Epithelial cell of umbilical artery (primary cell): ENCODE measurements at places on chromosomes 1 and 21. TPM values are rescaled to one million over a fixed set of nuclear protein-coding genes. Genes with fewer than 3 reads are reported as not detected.

Gene CMPK1
- total RNA-seq, result 108 and 119 TPM in 2 replicates

Gene MTF2
- total RNA-seq, result 39.3 and 41.2 TPM in 2 replicates

Gene CSMD2
- total RNA-seq, result under 0.01 and 0.15 TPM in 2 replicates

Gene OVAAL
- not detected in 2 replicates for total RNA-seq

Gene WNT9A
- total RNA-seq, result 1.3 and 2.1 TPM in 2 replicates

Gene MX1
- total RNA-seq, result 52.6 and 1,096 TPM in 2 replicates

Gene DUSP23
- total RNA-seq, result 241 and 316 TPM in 2 replicates

Gene WDR4
- 13.0 and 25.1 TPM in 2 replicates for total RNA-seq

Gene CHTOP
- total RNA-seq, result 26.3 and 34.0 TPM in 2 replicates

Gene LAD1
- total RNA-seq, result not detected in 2 replicates

Gene CASQ2
- not detected in 2 replicates for total RNA-seq

Gene TCEA3
- 0.32 and 0.91 TPM in 2 replicates for total RNA-seq

Gene MYOM3
- 0.30 and 0.32 TPM in 2 replicates for total RNA-seq

Gene LYPD8
- not detected in 2 replicates for total RNA-seq

Gene GCSAML
- total RNA-seq, result not detected in 2 replicates

Gene ATP6V1G3
- not detected in 2 replicates for total RNA-seq

Gene CRP
- 0.32 TPM in 1 of 2 replicates, not detected in the other for total RNA-seq

Gene RGS13
- not detected in 2 replicates for total RNA-seq

Gene TPTE
- total RNA-seq, result not detected in 2 replicates

Gene BNIPL
- total RNA-seq, result 0.32 and 0.46 TPM in 2 replicates

Gene PLA2G2F
- total RNA-seq, result not detected in 2 replicates
